ENCODE measurements at places on chromosomes 5 and 9.

GRCh38 chr5:20145240-20145639 lies 157.2 kb upstream of the CDH18 start:
- no peak for DNase-seq

- no peak for DNase-seq
These were observed 23.3 kb upstream of the COL5A1 start for GRCh38 chr9:134618163-134618832.

- no peak for DNase-seq
These were observed 16.9 kb upstream of the COL5A1 start for GRCh38 chr9:134624621-134625181.

DNA sequence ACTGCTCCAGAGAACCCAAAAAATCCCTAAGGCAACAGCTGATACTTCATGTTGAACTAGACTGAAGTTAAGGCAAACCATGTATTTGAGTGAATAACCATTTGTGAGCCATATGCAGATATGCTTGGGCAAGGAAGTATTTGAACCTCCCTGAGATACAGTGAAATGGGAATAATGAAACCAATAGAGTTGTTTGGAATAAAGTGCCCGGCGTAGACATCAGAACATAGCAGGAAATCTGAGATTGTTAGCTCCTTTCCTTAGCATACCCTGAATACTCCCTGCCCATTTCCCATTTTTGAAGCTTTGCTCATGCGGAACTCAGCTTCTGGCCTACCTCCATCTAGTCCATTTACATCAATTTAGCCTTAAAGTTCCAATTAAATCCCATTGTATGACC lies 611.9 kb downstream of the EFNA5 start:
- no peak for DNase-seq

DNA sequence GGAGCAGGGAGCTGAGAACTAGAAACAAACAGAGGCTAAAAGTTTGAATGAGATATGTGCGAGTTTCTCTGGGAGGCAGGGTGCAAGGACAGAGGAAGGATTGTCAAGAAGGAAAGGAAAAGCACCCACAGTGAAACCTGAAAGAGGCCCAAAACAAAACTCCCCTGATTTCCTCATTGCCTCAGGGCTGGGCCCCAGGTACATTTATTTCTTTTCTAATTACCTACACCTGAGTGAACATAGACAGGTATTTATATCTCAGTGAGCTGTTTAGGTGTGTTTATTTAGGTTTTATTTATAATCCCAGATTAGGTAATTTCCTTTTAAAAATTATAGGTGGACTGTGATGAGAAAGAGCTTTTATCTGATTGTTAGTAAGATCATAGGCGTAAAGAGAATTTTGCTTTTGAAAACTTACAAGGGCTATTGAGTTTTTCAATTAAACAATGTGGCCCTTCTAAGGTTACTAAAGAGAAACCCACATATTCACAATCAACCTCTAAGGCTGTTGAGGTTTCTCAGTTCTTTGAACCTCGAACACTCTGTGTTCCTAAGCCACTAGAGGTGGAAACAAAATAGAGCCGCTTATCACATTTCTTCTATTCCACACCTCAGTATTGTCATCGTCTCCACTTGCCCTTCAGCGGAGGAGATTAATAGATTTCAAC lies 344.8 kb downstream of the ZNF608 start:
- no peak for DNase-seq

DNA sequence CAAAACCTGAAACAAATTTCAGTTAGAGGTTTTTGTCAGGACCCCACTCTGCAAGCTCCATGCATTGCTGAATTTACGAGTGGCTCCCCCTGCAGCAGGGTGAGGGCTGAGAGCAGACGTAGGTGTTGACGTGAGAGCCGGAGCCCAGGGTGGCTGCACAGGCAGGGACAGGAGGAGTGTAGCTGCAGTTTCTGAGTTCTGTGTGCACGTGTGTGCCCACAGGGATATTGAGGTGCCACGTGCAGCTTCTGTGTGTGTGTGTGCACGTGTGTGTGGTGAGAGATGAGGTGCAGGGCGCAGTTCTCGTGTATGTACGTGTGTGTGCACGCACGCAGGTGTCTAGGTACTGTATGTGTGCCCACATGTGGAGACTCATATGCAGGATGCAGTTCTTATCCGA lies 14.6 kb downstream of the PLEKHG4B start:
- DNase-seq, result no peak

GRCh38 chr5:68384936-68385594 lies 169.5 kb downstream of the PIK3R1 start:
- no peak for DNase-seq

DNA sequence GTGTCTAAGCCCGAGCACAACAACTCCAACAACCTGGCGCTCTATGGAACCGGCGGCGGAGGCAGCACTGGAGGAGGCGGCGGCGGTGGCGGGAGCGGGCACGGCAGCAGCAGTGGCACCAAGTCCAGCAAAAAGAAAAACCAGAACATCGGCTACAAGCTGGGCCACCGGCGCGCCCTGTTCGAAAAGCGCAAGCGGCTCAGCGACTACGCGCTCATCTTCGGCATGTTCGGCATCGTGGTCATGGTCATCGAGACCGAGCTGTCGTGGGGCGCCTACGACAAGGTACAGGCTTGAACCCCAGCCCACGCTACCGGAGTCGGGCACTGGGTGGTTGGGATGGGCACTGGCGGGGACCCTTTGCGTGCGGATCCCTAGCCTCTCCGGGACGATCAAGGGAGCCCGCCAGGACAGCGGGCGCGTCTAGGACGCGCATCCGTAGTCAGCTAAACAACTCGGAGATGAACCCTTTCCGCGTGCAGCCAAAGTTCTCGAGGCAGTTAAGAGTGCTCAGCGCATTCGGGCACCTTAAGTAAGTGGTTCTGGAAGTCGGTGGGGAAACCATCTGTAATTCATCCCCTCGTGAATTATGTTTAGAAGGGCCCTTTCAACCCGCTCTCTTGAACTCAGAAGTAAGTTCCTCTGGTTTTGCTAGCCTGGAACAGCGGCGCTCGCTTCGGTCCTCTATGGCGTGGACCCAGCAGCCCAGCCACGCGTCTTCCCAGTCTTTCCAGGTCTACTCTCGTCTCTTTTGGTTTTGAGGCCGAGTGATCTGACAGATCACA lies 1.3 kb downstream of the KCNN2 start:
- DNase-seq, result no peak

- no peak for DNase-seq
These were observed 36.7 kb downstream of the PAX5 start for GRCh38 chr9:36997414-36997813.

DNA sequence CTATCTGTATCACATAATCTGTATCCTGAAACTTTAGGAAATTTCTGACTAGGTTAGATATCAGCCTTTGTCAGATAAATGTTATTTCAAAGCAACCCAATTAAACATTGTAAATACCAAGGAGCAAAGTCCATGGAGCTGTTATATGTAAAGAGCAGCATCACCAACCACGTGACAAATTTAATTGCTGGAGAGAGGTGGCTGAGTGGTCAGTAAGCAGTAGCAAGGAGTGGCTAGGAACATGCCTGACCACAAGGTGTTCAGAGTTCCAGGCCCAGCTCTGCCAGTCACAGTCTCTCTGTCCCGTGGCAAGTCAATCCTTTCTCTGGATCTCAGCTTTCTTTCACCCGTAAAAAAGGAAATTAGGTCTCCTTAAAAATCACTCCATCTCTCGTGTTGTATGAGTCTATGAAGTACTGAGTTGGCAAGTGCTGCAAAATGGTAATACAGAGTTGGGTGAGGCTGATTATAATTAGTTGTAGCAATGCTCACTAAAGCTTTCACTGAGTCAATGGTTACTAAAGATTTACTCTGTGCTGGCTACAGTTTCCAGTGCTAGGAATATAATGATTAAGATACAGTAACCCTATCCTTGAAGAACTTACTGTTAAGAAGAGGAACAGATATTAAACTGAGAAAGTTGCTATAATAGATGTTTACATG lies 166.1 kb downstream of the GNAQ start:
- no peak for DNase-seq

GRCh38 chr9:127283917-127284497 lies 19.4 kb downstream of the GARNL3 start:
- peak; percentile 2 for DNase-seq

DNA sequence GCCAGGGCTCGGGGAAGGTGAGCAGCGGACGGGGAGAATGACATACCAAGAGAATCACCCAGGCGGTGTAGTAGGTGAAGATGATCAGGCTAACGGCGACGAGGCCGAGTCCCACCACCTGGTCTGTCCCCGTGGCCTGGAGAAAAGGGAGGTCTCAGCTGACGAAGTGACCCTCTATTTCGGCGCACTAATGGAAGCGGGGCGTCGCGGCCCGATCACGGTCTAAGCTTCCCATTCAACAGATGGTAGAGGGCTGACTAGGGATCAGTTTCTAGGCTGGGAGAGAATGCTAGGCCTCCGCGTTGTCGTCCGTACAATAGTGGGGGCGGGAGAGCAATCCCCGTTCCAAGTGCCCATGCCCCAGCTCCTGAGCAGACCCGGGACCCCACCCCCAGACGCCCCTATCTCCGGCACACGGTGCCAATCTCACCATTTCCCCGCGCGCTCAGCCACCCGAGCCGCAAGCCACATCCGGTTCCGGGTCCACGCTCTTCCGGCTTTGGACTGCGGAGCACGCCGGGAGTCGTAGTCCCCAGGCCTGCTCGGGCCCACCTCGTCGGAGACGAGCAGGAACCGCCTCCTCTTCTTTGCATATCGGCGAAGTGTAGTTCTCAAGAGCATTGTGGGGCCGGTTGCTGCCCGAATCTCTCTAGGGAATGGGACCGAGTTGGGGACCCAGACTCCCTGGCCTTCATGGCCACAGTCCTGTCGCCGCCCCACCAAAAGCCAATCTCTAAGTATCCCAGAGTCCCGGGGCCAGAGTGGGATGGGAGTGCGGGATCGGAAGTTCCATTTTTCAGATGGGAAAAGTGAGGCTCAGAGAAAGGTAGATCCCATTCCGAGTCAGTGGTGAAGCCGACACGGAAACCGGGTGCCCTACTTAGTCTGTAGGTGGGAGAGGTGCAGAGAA lies at the start of gene DPM2:
Gene DPM2, minus strand, starts transcription at position 467 of the 910 bp plus-strand sequence. Its CDS starts 34 bp downstream, at position 433.
- DNase-seq, result peak; percentile 81

DNA sequence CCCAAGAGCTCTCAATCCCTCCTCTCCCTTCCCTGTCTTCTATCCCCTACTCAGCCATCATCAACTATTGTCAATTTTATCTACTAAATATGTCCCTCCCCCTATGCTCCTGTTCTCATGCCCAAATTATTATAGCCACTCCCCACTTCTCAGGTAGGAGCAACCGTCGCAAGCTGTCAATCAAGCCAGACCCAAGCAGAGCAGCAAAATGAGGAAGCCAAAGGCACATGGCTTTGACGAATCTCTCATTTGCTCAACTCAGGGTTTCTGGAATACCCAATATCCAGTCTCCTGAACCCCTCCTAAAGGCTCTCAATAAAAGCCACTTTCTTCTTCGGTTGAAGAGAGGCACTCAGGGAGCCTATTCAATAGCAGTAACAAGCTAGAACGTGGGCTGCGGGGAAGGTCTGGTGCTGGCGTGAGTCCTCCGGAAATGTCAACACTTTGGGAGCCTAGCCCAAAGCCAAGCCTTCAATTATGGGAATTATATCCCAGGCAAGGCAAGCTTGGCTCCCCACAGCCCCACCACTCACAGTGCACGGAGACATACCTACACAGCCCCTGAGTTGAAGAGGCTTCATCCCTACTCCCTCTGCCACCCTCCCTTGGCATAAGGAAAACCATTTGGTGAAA lies 47.7 kb downstream of the SIL1 start:
- DNase-seq, result no peak

GRCh38 chr5:141757402-141757801 lies 75.4 kb upstream of the ARAP3 start:
- DNase-seq, result no peak

DNA sequence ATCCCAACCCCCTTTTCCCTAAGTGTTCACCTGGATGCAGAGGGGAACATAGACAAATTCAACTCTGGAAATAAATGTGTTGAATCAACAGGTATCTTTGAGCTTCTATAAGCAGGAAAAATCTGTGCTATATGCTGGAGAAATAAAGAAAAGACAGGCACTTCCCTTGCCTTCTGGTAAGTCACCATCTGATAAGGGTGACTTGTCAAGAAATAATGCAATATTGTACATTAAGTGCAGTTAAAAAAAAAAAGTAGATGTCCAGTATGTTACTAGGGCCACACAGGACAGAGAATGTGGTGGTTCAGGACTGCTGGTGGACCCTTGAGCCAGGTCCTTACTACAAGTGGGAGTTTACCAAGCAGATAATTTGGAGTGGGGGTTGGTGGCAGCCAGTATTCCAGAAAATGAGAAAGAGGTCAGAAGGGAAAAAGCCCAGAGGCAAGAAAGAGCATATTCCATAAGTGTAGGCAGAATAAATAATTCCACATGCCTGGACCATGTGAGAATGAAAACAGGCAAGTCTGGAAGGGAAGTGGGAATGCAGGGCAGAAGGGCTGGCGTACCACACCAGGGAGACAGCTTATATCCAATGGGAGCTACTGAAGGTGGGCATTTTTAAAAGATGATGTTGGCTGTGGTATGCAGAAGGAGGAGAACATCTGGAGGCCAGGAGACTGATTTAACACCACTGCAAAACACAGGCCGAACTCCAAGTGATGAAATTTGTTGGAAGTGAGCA lies 209.9 kb downstream of the SEMA5A start:
- DNase-seq, result no peak

DNA sequence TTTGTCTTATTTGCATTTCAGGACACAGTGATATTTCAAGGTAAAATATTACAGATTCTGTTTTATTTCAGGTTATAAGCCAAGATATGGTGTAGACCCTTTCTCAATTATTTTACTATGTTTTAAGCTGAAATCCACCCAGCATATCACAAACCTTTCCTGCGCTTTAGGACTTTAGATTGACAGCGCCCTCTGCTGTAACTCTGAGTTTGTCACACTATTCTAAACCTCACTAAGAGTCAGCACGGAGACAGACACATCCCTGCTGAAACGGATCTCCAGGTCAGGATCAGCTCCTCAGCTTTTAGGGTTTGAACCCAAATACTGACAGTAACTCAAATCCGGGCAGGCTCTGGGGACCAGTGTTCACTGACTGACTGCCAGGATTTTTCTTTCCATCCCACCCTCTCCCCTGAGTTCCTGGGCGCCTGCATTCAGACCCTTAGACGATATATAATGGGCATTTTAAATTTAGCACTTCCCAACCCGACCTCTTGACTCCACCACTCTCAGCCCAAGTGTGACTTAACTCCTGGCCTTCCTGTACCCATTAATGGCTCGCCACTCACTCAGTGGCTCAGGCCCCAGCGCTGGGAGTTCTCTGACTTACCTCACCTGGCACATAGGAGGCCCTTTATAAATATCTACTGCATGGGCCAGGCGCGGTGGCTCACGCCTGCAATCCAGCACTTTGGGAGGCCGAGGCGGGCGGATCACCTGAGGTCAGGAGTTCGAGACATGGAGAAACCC lies 33.5 kb downstream of the TLX3 start:
- DNase-seq, result no peak

- no peak for DNase-seq
These were observed 426.5 kb upstream of the CD180 start for GRCh38 chr5:67623078-67623477.

GRCh38 chr5:78360924-78361630 lies 660 bp downstream of the SCAMP1 start:
- peak; percentile 71 for DNase-seq
